ENCODE measurements at places on chromosomes 5 and 9. TPM values are rescaled to one million over a fixed set of nuclear protein-coding genes. Genes with fewer than 3 reads are reported as not detected.

DNA sequence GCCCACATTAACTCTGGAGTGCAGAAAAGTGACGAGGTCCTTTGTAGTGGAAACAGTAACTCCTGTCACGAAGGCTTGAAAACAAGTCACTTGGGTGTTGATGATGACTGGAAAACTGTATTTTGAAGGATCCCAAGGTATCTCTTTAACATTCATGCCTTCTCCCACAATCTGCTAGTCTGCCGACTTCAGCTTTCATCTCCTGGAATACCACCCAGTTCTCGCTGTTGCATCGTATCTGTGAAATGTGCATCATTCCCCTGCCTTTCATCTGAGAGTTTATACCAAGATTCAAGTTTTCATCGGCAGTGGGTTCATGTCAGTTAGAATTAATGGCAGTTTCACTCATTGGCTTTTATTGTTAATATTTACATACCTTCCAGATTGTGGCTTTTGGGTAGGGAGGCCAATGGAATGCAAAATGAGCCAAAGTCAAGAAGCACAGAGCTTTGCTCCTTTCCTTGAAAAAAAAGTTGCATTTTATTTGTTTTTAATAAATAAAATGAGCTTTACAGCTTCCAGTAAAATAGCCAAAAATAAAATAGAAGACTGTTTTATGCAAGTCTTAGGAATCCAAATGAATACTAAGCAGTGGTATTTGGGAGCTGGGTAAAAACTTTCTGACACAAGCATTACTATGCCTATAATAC, 575.2 kb upstream of the WWC1 start:
- DNase-seq: no peak

- no peak for DNase-seq
These were observed 997 bp downstream of the AUH start for GRCh38 chr9:91360551-91361290.

GRCh38 chr5:78472469-78473106, 112.2 kb downstream of the SCAMP1 start:
- no peak for DNase-seq

DNA sequence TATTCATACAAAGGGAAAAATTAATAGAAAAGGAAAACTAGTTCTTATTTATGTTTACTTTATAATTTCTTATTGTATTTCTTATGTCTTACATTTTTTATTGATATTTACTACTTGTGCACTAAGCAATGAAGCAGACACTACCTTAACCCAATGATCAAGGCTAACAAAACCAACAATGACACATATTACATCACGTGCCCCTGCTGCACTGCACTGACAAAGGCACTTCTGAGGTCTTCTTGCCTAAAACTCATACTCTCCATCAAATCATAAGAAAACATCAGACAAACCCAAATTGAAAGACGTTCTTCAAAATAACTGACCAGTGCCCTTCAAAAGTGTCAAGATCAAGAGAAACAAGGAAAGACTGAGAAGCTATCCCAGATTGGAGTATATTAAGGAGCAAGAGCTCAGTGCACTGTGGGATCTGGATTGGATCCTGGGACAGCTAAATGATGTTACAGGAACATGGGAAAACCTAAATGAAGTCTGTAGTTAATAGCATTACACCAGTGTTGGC, 230.9 kb downstream of the AUH start:
- DNase-seq: no peak

The TIMD4 gene
- 1.5 TPM for total RNA-seq

- DNase-seq: no peak
These were observed 340.4 kb upstream of the RGMB start for GRCh38 chr5:98433022-98433421.

GRCh38 chr5:134084022-134084565, 30.4 kb upstream of the TCF7 start:
- DNase-seq: no peak

DNA sequence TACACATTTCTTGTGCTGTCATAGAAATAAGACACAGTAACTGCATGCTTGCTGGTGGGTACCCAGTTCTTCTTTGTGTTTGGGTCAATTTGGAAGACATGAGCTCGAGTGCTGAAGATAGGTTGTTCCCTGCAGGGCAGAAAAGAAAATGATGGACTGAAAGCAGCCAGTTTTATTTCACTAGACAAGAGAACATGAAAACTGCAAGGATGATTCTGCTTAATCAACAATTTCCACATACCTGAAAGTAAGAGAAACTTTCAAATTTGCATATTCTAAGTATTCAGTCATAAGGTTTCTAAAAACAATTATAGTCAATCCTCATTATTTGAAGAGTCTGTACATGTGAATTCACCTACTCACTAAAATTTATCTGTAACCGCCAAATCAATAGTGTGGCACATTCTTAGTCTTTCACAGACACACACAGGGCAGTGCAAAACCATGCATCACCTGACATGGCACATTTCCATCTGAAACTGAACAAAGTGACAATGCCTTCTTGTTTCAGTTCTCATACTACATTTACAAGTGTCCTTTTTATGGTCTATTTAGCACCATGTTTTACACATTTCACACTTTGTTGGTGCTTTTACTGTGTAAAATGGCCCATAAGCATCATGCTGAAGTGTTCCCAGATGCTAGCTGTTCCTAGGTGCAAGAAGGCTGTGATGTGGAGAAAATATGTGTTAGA, 56.9 kb downstream of the HOMER1 start:
- DNase-seq: no peak

The ANXA6 gene
- total RNA-seq: 307 TPM

- DNase-seq: no peak
These were observed 507.8 kb downstream of the MAT2B start for GRCh38 chr5:164013077-164013670.

The SLC46A2 gene
- total RNA-seq: 0.47 TPM

DNA sequence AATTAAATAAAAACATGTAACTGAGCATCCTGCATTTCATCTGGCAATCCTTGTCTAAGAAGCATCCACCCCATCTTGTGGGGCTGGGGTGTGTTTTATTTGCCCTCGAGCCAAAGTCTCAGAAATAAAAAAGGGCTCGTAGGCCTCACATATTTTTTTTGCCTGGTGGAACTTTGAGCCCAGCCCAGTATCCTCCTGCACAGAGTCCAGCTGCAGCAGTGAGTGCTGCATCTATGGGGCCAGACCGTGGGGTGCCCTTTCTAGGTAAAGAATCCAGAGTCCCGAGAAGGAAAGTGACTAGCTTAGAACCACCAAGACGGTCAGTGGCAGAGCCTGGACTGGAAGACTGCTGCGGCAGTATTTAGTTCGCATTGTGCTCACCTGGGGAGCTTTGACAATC, 33.1 kb downstream of the NEURL1B start:
- DNase-seq: no peak

Measured in T-helper 17 cell (primary cell).